GM13976 (cell line): ENCODE measurements at places on chromosomes 1 and 21.

- DNase-seq = peak; percentile 50
These were observed 8.1 kb upstream of the RNF187 start for GRCh38 chr1:228478912-228479711.

- DNase-seq = no peak
These were observed 7.5 kb upstream of the TTC22 start for GRCh38 chr1:54808443-54809207.

DNA sequence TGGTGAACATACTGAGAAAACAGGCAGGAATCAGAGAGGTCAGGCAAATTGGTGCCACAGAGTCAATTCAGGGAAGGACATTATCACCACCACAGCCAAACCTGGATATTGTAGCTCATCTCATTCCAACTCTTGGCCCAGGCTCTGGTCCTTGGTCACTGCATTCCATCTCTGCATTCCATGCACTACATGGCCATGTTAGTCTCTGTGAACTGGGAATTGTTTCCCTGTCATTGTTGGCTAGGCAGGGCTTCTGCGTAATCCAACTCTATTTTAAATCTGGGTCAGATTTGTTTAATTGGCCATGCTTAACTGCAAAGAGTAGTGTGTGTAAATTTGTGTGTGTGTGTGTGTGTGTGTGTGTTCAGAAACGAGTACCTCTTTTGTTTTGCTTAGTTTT is 837.6 kb upstream of the ADAMTS5 start:
- no peak for DNase-seq

DNA sequence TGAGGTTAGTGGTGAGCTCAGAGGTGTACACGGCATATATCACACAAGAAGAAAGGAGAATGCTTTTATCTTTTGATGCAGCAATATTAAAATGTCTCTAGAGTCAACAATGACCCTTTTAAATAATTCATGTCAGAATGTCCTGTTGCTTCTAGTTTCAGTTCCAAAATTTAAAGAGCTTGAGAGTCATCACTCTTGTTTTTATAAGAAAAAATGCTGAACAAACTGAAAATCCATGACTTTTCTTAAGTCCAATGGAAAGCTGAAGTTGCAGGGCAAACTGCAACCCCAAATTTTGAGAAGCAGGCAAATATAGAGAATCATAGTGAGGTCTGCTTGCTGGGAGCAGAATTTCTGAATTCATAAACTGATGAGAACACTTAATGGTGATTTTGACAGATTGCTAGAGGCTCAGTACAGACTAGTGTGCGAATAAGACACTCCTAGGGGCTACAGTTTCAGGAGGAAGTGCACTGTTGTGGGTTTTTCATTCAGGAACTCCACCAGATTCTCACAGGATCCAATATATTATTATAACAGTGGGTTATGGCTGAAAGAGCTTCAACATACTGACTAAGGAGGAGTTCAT is 135.1 kb downstream of the CLIC6 start:
- no peak for DNase-seq

GRCh38 chr1:20480243-20480944 is 5.6 kb downstream of the CAMK2N1 start:
- DNase-seq = no peak

DNA sequence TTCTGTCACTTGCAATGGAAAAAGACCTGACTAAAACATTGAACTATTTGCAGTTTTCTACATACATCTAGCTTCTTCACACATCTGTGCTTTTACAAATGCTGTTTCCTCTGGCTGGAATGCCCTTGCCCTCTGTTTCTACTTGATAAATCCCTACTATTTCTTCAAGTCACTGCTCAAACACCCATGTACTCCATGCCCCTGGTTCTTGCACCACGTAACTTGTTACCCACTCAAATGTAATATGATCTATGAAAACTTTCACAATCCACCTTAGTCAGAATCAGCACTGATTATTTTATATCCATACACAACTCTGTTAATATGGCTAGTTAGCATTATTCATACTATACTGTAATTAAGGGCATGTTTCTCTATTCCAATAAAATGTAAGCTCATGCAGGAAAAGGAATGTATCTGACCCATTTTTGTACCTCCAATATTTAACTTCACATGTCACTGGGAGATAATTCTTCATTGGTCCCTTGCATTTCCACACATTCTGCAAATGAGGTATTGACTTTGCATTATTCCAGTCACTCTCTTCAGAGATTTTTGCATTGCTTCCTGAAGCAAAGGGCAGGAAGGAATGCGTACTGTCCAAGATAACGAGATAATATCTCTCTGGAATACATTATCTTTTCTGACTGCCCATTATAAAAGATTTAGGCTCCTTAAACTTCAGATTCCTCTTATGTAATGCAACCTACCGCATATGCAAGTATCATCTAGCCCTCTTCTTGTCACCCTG is 158.3 kb downstream of the COL24A1 start:
- DNase-seq = no peak

DNA sequence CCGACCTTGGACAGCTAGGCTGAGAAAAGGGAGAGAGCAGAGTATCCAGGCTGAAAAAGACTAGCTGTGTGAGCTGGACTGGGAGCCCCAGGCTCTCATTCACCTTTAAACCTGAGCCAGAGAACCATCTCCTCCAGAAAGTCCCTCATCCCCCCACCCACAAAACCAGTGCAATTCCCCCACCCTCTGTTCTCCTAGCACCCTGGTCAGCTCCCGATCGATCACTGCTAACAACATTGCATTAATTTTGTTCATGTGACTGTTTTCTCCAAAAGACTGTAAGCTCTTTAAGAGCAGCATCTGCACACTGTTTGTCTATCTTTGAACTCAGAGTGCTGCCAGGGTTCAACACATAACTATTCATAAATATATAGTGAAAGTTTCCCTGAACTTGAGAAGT is 67.1 kb upstream of the NFASC start:
- no peak for DNase-seq

- no peak for DNase-seq
These were observed 199.9 kb upstream of the FMN2 start for GRCh38 chr1:239891621-239892358.

DNA sequence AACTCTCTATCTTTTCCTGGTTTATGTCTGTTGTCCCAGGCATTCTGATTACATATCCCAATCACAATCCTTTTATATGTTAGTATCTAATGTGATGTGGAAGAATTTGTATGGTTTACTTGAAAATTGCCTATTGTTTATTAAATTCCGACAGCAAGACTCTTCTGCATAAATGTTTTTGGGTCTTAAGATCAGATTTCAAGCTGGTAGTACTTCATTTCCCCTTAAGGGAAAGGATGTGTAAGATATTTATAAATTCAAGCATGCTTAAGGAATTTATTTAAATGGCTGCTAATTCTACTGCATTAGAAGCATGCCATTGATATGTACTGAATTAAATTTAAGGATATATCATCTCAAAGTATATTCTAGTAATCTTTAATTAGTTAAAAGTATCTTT is 20.4 kb upstream of the GPR88 start:
- DNase-seq = no peak

- DNase-seq = no peak
These were observed 20.6 kb upstream of the MAGI3 start for GRCh38 chr1:113369699-113370098.

GRCh38 chr1:243513726-243514491 is 258.1 kb downstream of the SDCCAG8 start:
- peak; percentile 67 for DNase-seq

- DNase-seq = no peak
These were observed 130.1 kb downstream of the HMCN1 start for GRCh38 chr1:185864331-185864730.

GRCh38 chr1:53616927-53617326 is 122.0 kb downstream of the GLIS1 start:
- no peak for DNase-seq

- DNase-seq = no peak
These were observed 15.6 kb upstream of the MYOCOS start for GRCh38 chr1:171606402-171606941.

DNA sequence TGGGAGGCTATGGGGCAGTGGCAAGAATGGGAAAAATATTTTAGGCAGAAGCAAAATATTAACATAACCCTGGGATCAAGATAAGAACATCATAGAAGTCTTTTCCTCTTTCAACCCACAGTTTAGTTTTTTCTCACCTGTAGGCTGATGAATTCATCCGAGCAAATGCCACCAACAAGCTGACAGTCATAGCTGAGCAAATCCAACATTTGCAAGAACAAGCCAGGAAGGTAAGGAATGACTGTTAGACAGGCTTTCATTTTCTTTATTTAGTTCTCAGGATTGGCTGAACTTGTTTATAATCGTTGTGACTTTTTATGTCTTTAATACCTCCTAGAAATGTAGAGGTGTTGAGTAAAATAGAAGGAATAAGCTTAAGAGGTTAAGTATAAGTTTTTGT is 6.4 kb downstream of the C1orf50 start:
- DNase-seq = no peak

DNA sequence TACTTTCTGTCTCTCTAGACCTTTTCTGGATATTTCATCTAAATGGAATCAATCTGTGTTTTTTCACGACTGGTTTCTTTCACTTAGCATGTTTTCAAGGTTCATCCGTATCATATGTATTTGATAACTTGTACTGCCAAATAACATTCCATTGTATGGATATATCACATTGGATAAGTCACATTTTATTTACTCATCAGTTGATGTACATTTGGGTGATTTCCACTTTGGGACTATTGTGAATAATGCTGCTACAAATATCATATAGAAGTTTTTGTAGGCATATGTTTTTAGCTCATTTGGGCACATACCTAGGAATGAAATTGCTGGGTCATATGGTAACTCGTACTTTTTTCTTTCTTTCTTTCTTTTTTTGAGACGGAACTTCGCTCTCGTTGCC is 6.7 kb downstream of the HMGN2 start:
- DNase-seq = no peak

DNA sequence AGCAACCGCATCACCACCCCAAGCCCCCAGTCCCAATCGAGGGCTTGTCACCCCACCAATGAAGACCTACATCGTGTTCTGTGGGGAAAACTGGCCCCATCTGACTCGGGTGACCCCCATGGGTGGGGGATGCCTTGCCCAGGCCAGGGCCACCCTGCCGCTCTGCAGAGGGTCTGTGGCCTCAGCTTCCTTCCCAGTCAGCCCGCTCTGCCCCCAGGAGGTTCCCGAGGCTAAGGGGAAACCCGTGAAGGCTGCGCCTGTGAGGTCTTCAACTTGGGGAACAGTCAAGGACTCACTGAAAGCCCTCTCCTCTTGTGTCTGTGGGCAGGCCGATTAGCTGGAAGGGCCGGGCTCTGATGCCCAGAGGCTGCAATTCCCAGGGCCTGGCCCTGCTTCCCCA is 2.0 kb downstream of the SRARP start:
- DNase-seq = peak; percentile 20

- DNase-seq = no peak
These were observed 29.3 kb downstream of the MORC3 start for GRCh38 chr21:36349315-36349714.

DNA sequence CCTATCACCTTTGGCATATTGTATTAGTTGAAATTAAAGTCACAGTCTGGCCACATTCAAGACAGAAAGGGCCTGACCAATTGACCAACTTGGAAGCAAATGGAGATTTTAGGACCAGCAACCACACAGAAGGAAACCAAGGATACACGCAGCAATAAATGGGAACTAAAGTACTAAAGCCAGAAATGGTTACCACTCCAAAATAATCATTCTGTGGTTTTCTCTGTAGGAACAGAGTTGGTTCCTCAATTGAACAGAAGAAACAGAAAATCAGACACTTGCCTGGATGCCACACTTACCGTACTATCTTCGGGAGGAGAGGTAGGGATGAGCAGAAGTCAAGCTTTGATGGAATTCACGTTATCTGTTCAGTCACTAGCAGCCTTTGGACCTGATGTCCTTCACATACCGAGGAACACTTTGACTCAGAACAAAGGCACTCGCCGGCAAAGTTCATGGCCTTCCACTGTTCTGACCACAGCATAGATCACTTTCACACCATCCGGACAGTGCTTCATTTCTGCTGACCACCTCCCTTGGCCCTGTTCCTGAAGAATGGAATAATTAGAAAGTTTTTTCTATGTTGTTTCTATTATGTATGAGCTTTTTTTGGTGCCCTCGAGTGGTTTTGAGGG is 96.9 kb downstream of the LPAR3 start:
- no peak for DNase-seq

- peak; percentile 79 for DNase-seq
These were observed 113.5 kb downstream of the PRDM2 start for GRCh38 chr1:13813398-13814012.

DNA sequence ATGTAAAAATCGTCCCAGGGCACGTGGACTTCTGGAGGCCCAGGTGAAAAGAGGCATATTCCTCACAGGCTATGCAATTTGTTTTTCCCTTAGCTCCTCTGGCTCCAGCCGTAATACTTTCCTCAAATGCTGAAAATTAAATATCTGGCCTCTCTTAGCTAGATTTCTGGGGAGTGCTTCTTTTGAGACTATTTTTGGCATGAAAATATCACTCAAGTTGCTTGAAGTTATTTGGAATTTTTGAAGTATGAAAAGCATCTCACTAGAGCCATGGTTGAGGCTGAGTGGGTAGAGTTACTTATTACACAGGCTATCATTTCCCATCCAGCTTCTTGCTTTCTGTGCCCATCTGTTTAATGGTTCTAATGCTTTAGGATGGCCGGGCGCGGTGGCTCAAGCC is 59.7 kb downstream of the MYOM3 start:
- no peak for DNase-seq

- no peak for DNase-seq
These were observed 80.6 kb downstream of the SLC25A24 start for GRCh38 chr1:108119500-108119899.

DNA sequence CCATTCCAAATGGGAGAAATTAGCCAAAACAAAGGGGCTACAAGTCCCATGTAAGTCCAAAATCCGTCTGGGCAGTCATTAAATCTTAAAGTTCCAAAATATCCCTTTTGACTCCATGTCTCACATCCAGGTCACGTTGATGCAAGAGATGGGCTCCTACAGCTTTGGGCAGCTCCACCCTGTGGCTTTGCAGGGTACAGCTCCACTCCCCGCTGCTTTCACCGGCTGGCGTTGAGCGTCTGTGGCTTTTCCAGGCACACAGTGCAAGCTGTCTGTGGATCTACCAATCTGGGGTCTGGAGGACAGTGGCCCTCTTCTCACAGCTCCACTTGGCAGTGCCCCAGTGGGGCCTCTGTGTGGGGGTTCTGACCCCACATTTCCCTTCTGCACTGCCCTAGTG is 130.2 kb downstream of the TPR start:
- DNase-seq = no peak

DNA sequence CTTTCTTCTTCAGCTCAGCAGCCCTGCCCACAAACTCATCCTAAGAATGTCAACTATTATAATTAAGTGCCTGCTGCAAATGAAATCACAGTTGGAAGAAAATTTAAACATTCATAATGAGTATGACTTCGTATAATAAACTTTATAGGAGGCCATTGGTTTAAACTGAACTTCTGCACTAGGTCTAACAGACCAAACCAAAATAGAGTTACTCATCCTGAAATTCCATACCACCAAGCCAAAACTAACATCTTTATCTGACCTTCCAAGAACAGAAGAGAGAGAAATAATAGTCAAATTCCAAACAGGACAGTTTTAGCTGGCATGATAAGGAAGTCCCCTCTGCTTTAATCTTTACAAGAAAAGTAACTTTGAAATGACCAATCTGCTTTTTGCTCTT is 472.4 kb upstream of the PRMT6 start:
- DNase-seq = no peak
